NCI-H1048 (cell line): ENCODE measurements at places on chromosomes 4 and X.

- no peak for DNase-seq
These were observed 88.6 kb upstream of the IL1RAPL1 start for GRCh38 chrX:28498658-28499057.

DNA sequence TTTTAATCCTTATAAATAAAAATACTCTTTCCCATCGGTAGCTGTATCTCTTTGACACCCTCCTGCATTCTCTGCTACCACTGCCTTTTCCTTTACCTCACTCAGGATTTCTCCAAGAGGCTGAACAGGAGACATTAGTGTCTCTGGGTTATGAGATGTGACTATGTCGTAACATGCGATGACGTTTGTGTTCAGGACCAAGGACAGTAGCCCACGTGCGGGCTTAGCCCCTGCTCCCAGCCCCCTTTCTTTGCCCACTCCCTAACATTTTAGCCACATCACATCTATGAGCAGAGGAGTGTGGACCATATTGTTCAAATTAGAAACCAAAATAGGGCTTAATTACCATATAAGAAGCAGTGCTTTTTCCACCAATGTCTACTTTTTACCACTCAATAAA, 369.3 kb downstream of the FBXW7 start:
- DNase-seq, result no peak

- DNase-seq, result no peak
These were observed 307.0 kb upstream of the CPEB2 start for GRCh38 chr4:14695095-14695845.

DNA sequence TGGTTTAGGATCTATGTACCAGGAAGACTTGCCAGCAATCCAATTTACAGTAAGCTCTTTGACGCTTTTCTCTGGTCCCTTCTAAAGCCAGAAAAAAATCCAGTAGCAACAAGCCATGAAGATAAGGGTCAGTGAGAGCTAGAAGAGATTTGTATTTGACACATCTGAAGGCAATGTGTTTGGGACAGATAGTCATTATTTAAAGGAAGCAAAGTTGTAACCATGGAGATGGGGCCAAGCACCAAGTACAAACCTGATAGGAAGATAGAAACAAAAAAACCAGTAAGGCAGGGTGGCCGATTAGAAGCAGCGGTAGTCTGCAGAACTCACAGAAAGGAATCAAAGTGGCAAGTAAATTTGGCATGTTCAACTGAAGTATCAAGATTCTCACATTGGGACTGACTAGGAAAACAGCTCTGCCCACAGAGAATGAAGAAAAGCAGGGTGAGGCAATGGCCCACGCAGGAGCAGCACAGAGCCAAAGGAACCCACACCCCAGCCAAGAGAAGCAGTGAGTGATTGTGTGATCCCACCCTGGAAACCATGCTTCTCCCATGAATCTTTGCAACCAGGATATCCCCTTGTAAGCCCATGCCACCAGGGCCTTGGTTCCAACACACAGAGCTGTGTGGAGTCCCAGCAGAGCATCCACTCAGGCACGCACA, 12.9 kb upstream of the C4orf54 start:
- no peak for DNase-seq

DNA sequence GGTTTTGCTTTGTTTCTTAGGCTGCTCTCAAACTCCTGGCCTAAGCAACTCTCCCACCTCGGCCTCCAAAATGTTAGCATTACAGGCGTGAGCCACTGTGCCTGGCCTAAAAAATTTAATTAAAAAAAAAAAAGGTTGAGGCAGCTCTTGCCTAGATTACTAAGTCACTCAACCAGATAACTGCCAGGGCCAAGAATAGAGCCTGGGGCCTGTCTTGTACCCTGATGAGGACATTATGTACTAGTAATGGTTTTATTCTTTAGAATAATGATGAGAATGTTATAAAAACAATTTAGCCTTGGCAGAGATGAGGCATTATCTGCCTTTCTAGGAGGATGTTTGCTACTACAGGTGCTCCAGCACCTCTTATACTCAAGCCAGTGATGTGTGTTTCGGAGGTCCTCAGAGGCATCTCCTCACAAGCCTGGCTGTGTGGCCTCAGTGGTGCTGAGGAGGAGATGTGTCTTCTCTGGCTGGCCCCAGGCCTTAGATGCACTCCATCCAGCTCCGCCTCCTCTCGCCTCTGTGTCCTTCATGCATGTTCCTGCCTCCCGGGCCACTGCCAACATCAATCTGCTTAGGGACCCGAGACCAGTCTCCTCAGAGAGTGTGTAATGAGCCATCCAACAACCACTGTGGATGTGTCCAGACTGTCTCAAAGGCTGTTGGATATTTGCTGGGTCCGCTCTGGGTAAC, 337.7 kb upstream of the GATB start:
- no peak for DNase-seq

GRCh38 chr4:18734405-18734804, 712.9 kb upstream of the LCORL start:
- DNase-seq, result no peak

- DNase-seq, result no peak
These were observed 54.2 kb downstream of the PLAC1 start for GRCh38 chrX:134603806-134604700.

DNA sequence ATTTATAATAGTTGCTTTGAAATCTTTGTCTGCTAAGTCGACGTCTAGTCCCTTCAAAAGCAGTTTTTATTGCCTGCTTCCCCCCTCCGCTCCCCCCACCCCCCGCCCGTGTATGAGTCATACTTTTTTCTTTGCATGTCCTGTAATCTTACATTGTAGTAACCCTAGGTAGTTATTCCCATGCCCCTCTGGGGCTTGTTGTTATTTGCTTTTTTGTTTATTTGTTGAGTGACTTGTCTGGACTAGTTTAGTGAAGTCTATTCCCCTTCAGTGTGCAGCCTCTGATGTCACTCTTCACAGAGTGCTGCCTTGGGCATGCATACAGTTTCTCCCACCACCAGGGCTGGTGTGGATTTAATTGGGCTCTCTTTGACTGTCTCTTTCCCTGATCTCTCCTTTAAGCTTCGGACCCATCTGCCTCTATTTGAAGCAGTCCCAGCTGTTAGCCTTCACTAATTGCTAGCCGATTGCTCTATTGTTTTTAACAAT, 86.2 kb downstream of the PPEF1 start:
- no peak for DNase-seq

GRCh38 chr4:5895287-5895686, 2.4 kb upstream of the CRMP1 start:
- no peak for DNase-seq

GRCh38 chrX:130267956-130268448, 697 bp downstream of the ZNF280C start:
- DNase-seq, result no peak

DNA sequence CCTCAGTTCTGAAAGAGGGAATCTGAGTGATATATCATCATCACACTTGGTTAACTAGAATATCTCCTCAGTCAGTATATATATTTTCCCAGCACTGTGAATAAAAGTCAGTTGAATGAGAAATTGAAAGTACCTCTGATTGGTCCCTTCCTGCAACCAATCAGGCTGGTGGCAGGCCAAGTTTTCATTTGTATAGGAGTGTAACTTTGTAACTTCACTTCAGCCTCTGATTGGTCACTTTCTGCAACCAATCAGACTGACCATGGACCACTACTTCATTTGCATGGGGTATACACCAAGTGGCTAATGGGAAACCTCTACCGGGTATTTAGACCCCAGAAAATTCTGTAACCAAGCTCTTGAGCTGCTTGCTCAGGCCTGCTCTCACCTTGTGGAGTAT, 2.0 kb upstream of the PGK1 start:
- no peak for DNase-seq

GRCh38 chr4:183141997-183142396, 42.9 kb downstream of the WWC2 start:
- no peak for DNase-seq

- no peak for DNase-seq
These were observed 555.4 kb upstream of the PITX2 start for GRCh38 chr4:111178231-111178630.

GRCh38 chrX:154595559-154596249, 10.8 kb downstream of the CTAG1A start:
- DNase-seq, result no peak

DNA sequence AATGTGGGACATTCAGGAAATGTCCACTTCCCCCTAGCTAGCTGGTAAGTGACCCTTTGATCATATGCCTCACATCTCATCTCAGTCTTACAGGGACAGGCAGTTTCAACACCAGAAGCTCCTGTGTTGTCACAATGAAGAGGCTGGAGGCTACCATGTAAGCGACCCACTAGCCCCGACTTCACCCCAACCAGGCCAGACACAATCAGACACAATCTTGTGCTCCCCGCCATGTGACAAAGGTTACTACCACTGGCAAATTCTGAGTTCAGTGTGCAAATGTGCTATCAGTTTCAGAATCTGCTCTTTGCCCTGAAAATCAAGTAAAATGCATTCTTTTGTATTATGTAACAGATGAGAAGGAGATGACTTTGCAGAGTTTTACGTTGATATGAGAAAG, 56.9 kb upstream of the STS start:
- DNase-seq, result no peak
